DMS79 (cell line): ENCODE measurements at places on chromosomes 12 and 14.

DNA sequence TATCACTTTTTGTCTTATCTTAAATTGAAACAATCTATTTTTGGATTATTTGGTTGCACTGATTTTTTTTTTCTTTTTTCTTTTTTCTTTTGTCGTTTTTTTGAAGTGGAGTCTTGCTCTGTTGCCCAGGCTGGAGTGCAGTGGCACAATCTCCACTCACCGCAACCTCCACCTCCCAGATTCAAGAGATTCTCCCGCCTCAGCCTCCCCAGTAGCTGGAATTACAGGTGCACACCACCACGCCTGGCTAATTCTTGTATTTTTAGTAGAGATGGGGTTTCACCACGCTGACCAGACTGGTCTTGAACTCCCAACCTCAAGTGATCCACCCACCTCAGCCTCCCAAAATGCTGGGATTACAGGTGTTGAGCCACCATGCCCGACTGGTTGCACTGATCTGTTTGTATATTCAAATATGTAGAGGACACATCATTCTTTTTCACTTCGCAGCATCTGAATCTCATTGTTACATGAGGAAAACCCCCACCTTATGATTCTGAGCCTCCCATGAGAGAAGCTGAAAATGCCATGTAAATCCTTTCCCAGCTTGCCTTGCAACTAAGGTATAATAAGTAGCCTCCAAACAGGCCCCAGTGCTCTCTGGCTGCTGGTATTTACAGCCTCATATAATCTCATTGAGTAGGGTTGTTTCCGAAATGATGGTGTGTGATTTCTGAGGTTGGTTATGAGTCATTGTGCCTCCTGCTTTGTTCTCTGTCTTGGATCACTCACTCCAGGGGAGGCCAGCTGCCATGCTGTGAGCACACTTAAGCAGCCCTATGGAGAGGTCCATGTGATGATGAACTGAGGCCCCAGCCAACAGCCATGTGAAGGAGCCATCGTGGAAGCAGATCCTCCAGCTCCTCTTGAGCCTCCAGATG lies 5.2 kb upstream of the HSP90B1 start:
- DNase-seq: peak; percentile 26

GRCh38 chr14:90816681-90817436 lies 629 bp upstream of the TTC7B start:
- DNase-seq: no peak

DNA sequence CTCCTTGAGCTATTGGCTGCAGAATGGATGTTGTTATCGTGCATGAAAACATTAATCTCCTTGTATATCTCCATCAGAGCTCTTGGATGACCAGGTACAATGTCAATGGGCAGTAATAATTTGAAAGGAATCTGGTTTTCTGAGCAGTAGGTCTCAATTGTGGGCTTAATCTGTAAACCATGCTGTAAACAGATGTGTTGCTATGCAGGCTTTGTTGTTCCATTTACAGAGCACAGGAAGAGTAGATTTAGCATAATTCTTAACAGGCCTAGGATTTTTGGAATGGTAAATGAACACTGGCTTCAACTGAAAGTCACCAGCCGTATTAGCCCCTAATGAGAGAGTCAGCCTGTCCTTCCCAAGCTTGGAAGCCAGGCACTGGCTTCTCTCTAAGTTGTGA lies 50.4 kb downstream of the ATG14 start:
- no peak for DNase-seq

- no peak for DNase-seq
These were observed 177.6 kb downstream of the SUDS3 start for GRCh38 chr12:118553856-118554504.

DNA sequence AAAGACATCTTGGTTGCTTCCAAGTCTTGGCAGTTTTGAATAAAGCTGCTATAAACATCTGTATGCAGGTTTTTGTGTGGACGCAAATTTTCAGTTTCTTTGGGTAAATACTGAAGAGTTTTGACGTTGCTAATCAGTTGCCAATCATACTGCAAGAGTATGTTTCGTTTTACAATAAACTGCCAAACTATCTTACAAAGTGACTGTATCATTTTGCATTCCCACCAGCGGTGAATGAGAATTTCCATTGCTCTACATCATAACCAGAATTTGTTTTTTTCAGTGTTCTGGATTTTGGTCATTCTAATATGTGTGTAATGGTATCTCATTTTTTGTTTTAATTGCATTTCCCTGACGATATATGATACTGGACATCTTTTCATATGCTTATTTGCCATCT lies 190.8 kb upstream of the PARP11 start:
- no peak for DNase-seq

- DNase-seq: no peak
These were observed 205.4 kb downstream of the DAD1 start for GRCh38 chr14:22383515-22384166.
